ENCODE measurements at places on chromosomes 1 and 21. TPM values are rescaled to one million over a fixed set of nuclear protein-coding genes. Genes with fewer than 3 reads are reported as not detected.

- no peaks in the 10 kb centered on the region for H3K36me3 ChIP-seq
- no peak for DNase-seq
- H3K4me1 ChIP-seq, result no peaks in the 10 kb centered on the region
- no peak overlapping the region for H3K27ac ChIP-seq
- H3K4me3 ChIP-seq, result no peak overlapping the region
- no peaks in the 10 kb centered on the region for H3K27me3 ChIP-seq
Measured at GRCh38 chr21:42384989-42385388, 10.9 kb downstream of the TMPRSS3 start.

DNA sequence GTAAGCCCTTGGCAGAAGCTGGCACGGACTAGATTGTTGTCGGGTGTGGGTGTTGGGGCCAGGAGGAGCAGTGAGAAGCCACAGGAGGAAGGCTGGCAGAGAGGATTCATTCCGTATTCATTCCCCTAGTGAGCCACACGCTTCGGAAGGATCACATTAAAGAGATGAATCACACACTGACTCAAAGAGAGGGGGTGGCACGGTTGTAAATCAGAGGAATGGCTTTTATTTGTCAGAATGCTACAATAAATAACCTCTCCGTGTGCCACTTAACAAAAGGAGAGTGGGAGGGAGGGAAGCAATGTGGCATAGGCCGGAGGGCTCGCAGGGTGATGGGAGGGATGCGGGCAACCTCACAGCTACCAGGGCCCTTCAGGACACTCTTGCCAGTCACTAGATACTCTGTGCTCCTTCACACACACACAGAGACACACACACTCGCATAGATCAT is 135.5 kb downstream of the HIVEP3 start:
- H3K4me1 ChIP-seq, result peaks cover 28% of the 10 kb centered on the region
- no peaks in the 10 kb centered on the region for H3K27me3 ChIP-seq
- no peaks in the 10 kb centered on the region for H3K36me3 ChIP-seq
- H3K4me3 ChIP-seq, result no peak overlapping the region
- no peak for DNase-seq
- H3K27ac ChIP-seq, result peak overlapping the region; percentile 26

DNA sequence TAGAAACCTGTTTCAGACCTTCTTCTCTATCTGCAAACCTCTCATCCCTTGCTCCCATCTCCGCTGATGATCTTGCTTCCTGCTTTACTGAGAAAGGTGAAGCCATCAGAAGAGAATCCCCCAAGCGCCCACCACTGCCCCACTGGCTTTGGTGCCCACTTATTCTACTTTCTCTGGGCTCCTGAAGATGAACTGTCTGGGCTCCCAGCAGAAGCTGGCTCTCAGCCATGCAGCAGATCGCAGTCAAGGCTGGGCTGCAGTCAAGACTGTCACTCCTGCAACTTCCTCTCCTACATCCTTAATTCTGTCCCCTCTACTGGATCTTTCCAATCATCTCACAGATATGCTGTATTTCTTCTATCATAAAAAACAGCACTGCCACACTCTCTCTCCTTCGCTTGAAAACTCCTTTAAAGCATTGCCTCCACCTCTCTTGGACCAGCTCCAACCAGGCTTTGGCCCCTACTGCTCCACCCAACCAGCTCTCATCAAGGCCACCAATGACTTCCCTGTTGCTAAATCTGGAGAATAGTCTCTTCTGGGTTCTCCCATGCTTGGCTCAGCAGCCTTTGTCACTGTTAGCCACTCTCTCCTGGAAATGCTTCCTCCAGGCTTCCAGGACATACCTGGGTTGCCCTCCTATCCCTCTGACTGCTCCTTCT is 25.8 kb downstream of the TRIM62 start:
- no peaks in the 10 kb centered on the region for H3K36me3 ChIP-seq
- no peak overlapping the region for H3K27ac ChIP-seq
- H3K27me3 ChIP-seq, result no peaks in the 10 kb centered on the region

DNA sequence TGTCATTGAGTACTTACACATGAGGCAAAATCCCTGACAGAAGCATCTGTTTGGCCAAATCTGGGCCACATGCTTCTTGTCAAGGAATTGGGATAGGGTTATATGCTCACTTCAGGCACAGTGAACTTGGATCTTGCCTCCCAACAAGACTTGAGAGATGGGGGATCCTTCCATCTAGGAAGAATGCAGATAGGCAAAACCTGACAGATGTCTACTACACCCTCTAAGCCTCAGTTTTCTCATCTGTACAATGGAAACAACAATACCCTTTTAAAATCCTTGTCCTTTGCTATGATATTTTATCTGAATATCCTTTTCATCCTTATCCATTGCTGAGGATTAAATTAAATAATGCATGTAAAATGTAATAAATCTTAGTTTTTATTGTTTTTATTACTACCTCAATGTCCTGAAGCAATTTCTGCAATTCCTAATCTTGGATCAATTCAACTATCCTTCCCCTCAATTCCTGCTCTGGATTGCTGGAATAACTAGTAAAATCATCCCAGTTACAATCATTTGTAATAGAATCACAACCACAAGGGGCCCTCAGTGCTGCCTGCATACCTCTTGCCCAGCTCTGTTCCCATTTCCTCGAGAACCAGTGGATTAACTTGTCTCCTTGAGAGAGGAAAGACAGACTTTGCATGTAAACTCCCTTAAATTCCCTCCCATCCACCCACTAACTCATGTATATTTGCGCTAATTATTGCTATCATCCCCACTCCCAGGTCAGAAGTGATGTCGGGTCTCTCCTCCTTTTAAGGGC is 8.1 kb upstream of the XPR1 start:
- no peaks in the 10 kb centered on the region for H3K4me1 ChIP-seq
- no peak overlapping the region for H3K27ac ChIP-seq
- H3K27me3 ChIP-seq, result no peaks in the 10 kb centered on the region
- no peak overlapping the region for H3K4me3 ChIP-seq
- DNase-seq, result no peak

- no peak overlapping the region for H3K4me3 ChIP-seq
- no peak for DNase-seq
- no peaks in the 10 kb centered on the region for H3K27me3 ChIP-seq
- H3K36me3 ChIP-seq, result no peaks in the 10 kb centered on the region
- H3K4me1 ChIP-seq, result peaks cover 13% of the 10 kb centered on the region
- no peak overlapping the region for H3K27ac ChIP-seq
Measured at GRCh38 chr1:18670121-18670867, 39.6 kb downstream of the PAX7 start.

- DNase-seq, result no peak
- H3K27me3 ChIP-seq, result no peaks in the 10 kb centered on the region
- H3K36me3 ChIP-seq, result no peaks in the 10 kb centered on the region
- H3K4me3 ChIP-seq, result no peak overlapping the region
Measured at GRCh38 chr1:200162258-200162657, 134.7 kb downstream of the NR5A2 start.

DNA sequence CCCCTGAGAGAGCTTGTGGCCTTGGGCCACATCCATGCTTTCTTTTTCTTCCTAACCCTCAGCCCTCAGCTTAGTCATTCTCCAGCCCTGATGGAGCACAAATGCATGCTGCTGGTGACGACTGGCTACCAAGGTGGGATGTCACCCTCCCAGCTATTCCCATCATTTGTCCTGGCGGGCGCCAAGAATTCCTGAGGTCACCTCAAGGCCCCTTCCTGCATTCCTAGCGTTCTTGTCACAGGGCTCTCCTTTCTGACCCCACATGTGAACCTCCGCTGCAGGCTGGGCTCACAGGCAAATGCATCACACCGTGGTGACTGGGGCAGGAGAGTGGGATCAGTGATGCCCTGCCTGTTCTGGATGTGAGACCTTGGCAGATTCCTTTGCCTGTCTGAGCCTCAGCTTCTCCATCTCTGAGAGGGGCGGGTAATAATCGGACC is 53.4 kb upstream of the IFFO2 start:
- peak overlapping the region; percentile 92 for H3K27ac ChIP-seq
- peaks cover 27% of the 10 kb centered on the region for H3K4me1 ChIP-seq
- peak; percentile 67 for DNase-seq
- no peaks in the 10 kb centered on the region for H3K27me3 ChIP-seq

DNA sequence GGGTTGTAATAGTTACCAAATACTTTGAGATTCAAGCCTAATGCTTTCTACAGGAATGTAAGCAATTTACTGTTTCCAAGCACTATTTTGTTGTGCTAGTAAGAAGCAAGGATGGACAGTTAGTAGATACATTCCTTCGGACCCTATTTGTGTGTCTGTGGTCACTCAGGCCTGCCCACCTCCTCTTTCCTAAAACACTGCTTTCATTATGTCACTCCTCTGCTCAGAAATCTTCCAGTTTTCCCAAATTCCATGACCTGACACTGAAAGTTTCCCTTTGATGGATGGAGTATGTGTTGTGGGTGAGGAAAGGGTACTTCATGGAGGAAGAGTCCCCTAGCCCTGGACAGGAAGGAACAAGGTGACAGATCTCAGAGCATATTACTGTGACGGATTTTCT is 141.1 kb downstream of the DISP1 start:
- H3K27ac ChIP-seq, result no peak overlapping the region
- no peak for DNase-seq
- H3K4me1 ChIP-seq, result peaks cover 6% of the 10 kb centered on the region
- no peaks in the 10 kb centered on the region for H3K27me3 ChIP-seq
- H3K4me3 ChIP-seq, result no peak overlapping the region
- no peaks in the 10 kb centered on the region for H3K36me3 ChIP-seq

DNA sequence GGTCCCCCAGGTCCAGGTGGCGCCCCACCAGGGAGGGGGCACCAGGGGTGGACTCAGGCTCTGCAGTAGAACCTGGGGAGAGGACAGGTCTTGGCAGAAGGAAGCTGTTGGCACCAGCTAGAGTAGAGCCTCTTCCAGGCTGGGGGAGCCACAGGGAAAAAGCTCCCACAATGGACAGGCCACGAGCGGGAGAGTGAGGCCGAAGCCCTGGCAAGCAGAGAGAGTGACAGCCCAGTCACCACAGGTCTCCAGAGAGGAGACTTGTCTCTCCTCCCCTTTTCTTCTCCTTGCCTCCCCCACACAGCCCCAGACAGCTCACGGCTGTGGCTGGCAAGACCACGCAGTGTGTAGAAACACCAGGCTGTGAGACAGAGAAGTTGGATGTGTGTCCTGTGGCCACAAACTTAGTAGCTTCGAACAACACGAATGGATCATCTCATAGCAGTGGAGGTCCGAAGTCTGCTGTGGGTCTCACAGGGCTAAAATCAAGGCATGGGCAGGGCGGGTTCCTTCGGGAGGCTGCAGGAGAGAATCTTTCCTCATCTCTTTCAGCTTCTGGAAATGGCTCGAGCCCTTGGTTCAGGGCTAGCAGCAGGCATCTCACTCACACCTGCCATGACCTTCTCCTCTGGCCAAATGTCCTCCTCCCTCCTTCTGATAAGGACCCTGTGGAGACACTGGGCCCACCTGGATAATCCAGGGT is 3.3 kb downstream of the KRTAP12-4 start:
- H3K27me3 ChIP-seq, result no peaks in the 10 kb centered on the region
- no peaks in the 10 kb centered on the region for H3K4me1 ChIP-seq
- DNase-seq, result no peak
- no peaks in the 10 kb centered on the region for H3K36me3 ChIP-seq
- H3K27ac ChIP-seq, result no peak overlapping the region

- H3K27ac ChIP-seq, result no peak overlapping the region
- H3K4me3 ChIP-seq, result no peak overlapping the region
- DNase-seq, result no peak
- H3K4me1 ChIP-seq, result no peaks in the 10 kb centered on the region
Measured at GRCh38 chr1:157831968-157832626, 9.5 kb downstream of the CD5L start.

DNA sequence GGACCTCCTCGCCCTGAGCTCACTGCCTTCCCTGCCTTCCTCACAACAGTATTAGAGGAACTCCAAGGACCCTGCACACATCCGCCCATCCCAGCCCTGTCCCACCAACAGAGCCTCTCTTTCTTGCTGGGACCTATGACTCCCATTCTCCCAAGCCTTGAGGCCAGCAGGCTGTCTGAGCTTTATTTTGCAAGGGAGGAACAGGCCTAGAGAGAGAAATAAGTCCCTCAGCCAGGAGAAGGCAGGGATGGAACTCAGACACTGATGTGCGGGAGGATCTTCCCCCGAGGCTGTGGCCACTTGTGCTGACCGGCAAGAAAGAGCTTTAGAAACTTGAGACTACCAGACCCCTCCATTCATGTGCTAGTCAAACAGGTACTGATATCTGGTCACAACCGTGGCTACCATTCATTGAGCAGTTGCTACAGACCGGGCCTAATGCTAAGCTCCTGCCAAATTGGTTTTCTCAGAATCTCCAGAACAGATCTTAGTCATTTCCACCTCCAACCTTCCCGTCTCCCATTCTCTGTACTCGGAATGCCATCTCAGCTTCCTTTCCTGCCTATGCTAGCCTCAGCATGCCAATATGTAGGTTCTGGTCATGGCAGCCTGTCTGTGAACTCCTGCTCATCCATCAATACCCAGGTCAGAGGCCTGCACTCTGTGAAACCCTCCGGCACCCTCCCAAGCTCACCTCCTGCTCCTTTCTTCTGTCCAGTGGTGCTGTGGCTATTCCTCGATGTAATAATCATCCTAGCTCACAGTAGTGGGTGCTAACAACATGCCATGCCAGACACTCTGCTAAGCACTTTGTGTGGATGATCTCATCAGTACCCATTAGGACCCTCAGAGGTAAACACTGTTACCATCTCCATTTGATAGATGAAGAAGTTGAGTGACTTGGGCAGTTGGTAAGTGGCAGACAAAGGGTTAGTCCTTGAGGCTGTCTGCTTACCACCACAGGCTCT is 3.8 kb downstream of the TMEM54 start:
- H3K36me3 ChIP-seq, result no peaks in the 10 kb centered on the region
- no peak for DNase-seq
- peaks cover 39% of the 10 kb centered on the region for H3K4me1 ChIP-seq
- no peak overlapping the region for H3K27ac ChIP-seq

DNA sequence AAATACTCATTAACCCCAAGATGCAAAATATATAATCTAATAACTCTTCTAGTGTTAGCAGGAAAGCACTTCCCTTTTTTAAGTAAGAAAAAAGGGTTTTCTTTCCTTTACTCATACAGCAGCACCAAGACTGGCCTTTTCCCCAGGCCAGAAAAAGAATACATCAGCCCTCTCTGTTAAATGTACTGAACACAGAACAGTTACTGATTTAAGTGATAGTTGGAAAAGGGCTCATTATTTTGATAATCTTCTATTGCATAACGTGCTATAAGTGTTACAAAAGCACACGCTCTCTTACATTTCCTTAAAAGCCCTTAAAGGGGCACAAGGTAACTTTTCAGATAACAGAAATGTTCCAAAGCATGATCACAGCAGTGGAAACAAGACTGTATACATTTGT is 142.9 kb downstream of the TIAM1 start:
- H3K4me3 ChIP-seq, result no peak overlapping the region
- no peaks in the 10 kb centered on the region for H3K4me1 ChIP-seq
- H3K27ac ChIP-seq, result no peak overlapping the region
- DNase-seq, result no peak
- no peaks in the 10 kb centered on the region for H3K27me3 ChIP-seq

UBE2Q1 gene
- 17.9 TPM for total RNA-seq

CFHR1 gene
- total RNA-seq, result not detected

OR2T11 gene
- not detected for total RNA-seq

RGS18 gene
- 0.98 TPM for total RNA-seq

PIK3R3 gene
- 27.0 TPM for total RNA-seq

CFH gene
- 36.8 TPM for total RNA-seq

All from vagina (tissue), 2 donors.